ENCODE measurements at places on chromosomes 5 and 9.

DNA sequence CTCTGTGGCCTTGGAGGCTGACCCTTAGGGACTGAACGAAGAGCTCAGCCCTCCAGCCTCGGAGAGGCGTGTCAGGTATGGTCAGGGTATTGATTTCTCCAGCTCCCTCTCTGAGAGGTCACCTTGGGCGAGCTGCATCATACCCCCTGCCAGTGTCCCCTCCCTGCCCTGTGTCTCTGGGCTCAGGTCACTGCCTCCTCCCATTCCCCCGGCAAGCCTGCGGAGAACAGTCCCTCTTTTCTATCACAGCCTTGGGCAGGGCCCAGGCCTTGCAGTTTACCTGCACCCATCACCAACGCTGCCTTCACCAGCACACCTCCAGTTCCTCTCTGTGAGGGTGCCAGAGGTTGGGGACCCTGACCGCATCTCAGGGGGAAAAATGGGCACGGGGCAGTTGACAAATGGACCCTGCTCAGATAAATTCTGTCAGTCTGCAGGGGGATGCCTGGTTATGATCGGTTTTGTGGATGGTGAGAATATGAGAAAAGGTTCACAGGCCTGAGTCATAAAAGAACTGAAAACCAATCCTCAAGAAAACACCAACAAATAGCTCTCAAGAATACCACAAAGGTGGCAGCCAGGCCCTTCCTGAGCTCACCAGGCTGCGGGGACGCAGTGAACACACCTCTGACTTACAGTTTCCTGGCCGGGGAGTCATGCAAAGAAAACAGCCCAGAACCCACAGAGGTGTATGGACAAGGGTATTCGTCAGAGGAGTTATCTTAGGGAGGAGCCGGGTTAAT is 24.7 kb upstream of the RXRA start:
- DNase-seq: no peak

- DNase-seq: no peak
These were observed 29.9 kb downstream of the HACD4 start for GRCh38 chr9:21001581-21001980.

DNA sequence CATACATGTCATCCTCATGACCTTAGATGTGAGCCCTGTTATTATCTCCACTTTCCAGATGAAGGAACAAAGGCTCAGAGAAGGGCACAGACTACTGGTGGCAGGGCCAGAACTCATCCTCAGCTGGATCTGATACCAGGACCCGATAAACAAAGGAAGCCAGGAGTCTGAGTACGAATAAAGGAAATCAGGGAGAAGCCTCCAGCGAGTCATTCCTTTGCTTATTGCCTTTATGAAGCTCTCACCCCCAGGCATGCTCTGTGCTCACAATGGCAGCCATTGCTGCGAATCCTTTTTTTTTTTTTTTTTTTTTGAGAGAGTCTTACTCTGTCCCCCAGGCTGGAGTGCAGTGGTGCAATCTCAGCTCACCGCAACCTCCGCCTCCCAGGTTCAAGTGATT is 130.1 kb downstream of the GAPVD1 start:
- DNase-seq: no peak

GRCh38 chr5:154860123-154860522 is 1.7 kb downstream of the CNOT8 start:
- no peak for DNase-seq

- no peak for DNase-seq
These were observed 19.4 kb downstream of the DTWD2 start for GRCh38 chr5:118968925-118969375.

DNA sequence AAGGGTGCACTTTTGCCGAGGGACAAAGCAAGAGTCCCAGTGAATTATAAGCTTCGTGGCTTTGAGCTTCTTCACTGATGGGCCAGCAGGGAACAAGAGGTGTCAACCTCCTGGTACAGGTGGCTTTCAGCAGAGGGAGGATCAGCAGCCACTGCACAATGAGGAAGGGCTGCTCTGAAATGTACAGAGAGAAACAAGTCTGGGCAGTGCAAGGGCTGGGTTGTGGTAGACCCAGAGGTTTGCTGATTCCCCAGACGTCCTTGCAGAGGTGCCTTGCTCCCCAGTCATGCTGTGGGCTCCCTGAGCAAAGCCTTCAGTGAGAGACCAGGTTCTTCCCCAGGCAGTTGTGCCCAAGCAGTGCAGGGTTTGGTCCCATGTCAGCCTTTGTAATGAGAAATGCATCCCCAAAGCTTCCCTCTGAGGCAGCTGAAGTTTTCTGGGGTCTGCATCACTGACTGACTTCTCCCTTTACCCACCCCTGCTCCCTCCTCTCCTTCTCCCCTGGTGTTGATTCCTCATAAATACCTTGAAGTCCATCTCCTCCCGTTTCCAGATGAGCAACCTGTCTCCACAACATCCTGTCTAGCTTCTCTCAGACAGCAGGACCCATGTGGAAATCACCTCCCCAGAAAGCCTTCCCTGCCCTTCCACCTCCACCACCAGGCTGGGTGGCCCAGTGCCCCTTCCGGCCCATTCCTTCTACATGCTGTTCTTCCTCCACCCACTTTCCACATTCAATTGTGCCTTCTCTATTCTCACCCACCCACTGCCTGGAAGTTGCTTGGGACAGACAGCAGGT is 599.6 kb upstream of the ADAMTS16 start:
- DNase-seq: no peak

- no peak for DNase-seq
These were observed 720.3 kb upstream of the RGMB start for GRCh38 chr5:98053170-98053569.

DNA sequence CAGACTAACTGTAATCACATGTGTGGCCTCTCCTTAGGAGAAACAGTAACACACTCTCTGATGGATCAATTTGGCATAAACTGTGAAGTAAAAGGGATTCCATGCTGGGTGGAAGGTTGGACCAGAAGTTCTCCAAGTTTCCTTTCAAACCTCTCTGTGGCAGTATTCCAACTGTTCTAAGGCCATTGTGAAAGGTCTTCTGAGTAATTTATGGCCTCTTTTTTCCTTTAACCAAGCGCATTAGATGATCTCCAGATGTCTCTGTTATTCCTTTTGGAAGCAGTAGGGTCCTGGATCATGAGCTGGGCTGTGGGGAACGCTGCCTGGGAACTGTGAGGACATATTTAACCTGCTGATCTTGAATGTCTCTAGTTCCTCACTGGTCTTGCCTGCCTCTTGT is 80.6 kb upstream of the IL6ST start:
- no peak for DNase-seq

GRCh38 chr5:147375151-147375550 is 134.7 kb downstream of the DPYSL3 start:
- DNase-seq: no peak

DNA sequence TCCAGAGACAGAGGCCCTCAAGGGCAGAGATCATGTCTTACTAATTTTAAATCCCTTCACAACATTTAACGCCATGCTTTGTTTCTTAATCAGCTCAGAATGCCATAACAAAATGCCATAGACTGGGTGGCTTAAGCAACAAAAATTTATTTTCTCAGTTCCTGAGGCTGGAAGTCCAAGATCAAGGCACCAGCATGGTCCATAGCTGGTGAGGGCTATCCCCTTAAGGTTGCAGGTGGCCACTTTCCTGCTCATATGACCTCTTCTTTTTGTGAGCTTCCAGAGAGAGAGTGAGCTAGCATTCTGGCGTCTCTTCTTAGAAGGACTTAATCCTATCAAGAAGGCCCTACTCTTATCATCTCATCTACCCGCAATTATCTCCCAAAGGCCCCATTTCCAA is 470.3 kb downstream of the ZNF608 start:
- no peak for DNase-seq

DNA sequence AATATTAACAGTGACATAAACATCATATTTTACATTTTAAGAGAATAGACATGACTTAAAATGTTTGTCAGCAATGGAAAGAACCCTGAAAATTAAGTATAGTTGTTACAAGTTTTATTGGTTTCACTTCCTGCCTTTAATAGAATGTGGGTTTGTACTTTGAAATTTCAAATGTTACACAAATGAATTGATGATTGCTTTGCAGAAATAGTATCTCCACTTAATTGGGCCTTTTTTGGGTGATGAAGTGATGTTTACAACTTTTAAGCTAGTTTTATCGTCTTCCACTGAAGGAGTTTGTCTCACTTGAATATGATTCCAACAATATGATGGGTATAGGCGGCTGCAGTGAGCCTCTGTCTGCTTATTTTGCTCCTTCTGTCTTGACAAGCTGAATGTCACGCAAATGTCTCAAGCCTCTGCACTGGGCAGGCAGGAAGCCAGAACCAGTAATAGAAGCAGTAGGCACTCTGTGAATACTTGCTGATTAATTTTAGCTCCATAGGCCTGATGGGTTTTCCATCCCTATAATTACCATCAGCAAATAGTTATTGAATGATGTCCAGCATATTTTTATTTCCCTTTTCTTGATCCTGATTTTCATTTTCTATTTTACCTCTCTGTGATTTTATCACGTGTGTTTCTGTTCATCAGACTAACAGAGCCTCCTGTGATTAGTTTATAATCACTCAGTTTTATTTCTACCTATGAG is 10.6 kb upstream of the NR3C1 start:
- no peak for DNase-seq

DNA sequence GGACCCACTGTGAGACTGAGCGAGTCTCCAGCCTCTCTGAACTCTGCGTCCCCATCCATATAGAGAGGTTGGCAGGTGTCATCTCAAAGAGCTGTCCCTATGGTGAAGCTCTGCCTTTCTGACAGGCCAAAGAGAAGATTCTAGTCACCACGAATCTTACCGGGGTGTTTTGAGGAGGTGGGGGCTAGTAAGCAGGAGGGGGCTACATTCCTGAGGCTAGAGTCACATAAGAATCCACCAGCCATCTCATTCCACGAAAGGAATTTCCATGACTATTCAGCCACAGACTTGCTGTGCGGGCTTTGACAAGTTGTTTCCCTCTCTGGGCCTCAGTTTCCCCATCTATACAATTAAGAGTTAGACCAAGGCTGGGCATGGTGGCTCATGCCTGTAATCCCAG is 16.3 kb downstream of the PDGFRB start:
- DNase-seq: no peak

- no peak for DNase-seq
These were observed 123.6 kb downstream of the INVS start for GRCh38 chr9:100222674-100223073.

DNA sequence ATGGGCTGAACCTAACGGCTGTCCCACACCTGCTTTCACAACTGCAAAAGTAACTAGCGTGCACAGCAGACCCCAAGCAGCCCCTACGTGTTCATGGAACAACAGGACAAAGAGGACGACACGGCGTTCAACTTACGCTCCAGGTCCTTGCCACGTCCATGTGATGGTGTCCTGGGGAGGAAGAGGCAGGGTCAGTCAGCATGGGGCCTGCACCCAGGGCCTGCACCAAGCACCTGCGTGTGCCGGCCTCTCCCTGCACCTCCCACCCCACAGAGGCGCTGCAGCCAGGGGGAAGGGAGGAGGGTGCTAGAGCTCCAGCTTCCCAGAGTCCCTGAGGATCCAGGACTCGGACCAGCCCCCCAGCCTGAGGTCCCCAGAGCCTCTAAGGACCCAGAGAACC is 35.6 kb upstream of the SLC6A3 start:
- no peak for DNase-seq

DNA sequence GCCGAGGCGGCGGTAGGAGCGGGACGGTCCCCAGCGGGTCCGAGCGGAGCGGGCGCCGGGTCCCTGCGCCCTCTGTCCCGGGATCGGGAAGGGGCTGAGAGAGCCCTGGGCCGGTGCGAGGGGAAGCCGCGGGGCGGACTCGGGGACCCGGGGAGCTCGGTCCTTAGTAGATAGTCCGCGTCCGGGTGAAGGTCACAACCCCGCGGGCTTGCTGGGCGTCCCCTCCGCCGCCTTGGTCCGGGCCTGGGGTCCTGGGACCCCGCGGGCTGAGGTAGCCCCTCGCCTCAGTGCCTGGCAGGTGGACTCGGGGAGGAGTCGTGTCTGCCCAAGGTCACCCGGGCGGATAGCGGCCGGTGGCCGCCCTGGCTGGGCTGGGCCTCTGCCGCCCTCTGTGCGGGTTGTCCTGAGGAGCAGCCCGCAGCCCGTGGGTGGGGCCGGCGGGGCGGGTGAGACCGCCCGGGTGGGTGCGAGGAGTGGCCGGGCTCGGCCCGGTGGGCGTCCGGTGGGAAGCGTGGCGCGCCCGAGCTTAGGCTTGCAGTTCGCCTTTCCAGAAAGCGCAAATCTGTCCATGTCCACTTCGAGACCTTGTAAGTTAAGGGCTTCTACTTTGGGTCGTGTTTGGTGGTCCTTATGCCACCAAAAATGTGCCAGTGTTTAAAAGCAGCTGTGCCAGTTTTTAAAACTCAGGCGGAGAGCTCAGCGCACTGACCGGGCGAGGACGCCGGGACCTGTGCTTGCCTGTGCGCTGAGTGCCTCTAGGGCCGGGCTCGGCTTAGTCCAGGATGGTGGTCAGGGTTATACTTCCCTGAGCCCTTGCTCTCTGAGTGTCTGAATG is 554 bp downstream of the SDHA start:
- peak; percentile 52 for DNase-seq

DNA sequence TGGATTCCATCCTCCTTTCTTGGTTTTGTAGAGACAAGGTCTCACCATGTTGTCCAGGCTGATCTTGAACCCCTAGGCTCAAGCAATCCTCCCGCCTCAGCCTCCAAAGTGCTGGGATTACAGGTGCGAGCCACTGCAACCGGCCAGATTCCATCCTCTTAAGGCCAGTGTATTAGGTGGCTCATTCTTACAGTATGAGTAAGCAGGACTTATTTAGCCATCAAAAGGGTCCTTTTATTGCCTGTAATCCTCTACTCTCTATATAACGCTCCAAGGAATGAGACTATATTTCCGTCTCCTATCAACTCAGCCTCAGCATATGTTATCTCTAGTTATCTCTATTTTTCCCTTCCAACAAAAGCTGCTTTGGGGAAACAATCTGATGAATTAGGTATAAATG is 3.0 kb upstream of the ERBIN start:
- DNase-seq: no peak

- no peak for DNase-seq
These were observed 160.8 kb upstream of the CDKN2B start for GRCh38 chr9:22169727-22170503.

GRCh38 chr5:40615586-40616170 is 64.0 kb upstream of the PTGER4 start:
- DNase-seq: no peak

DNA sequence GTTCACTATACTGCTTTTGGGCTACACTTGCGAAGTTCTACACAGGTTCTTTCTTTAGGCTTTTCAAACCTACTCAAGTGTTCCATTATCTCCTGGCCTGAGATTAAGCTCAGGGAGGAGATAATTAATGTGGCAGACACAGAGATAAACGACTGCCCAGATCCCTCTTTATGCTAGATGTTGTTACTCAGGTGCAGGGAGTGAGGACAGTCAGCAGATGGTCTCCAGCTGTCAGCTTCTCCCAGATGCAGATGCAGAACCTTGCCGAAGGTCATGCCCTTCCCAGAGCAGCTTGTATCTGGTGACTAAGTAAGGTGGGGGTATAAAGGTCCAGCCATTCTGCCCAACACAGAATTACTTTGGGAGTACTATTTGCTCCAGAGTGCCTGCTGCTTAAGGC is 166.2 kb downstream of the ZNF462 start:
- DNase-seq: no peak

Measured in NCI-H2081 (cell line).